ENCODE measurements at places on chromosomes 5 and 9. TPM values are rescaled to one million over a fixed set of nuclear protein-coding genes. Genes with fewer than 3 reads are reported as not detected.

- DNase-seq = no peak
- H3K36me3 ChIP-seq = no peaks in the 10 kb centered on the region
- no peak overlapping the region for H3K4me3 ChIP-seq
- no peaks in the 10 kb centered on the region for H3K27me3 ChIP-seq
Measured at GRCh38 chr9:14207352-14207995, 106.5 kb downstream of the NFIB start.

The EIF4E1B gene
- polyA plus RNA-seq = not detected

DNA sequence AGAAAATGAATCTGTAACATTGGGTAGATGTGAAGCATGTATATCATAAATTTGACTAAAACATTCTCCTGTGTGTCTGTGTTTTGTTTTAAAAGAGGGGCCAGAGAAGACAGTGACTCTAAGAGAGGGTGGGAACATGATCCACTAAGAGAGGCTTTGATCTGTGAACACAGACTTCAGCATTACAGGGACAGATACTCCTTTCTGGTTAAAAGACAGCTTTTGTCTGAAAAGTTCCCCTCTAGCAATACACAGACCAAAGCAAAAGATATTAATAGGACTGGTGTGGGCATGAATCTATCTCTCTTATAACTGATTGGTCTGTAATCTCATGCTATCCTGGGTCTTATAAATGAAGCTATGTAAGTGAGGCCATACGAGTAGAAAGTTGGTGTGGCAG lies 150.9 kb downstream of the NUDT12 start:
- no peak overlapping the region for H3K27ac ChIP-seq
- no peaks in the 10 kb centered on the region for H3K36me3 ChIP-seq
- no peaks in the 10 kb centered on the region for H3K27me3 ChIP-seq
- no peaks in the 10 kb centered on the region for H3K4me1 ChIP-seq
- no peak for DNase-seq
- H3K4me3 ChIP-seq = no peak overlapping the region

The F2RL2 gene
- polyA plus RNA-seq = not detected

GRCh38 chr5:56950626-56951125 lies 1.2 kb downstream of the MIER3 start:
- no peak overlapping the region for H3K27ac ChIP-seq
- H3K4me3 ChIP-seq = peak overlapping the region; percentile 77

The CATSPER3 gene
- polyA plus RNA-seq = 1.3 TPM

The DOCK8 gene
- 54.0 TPM for polyA plus RNA-seq

DNA sequence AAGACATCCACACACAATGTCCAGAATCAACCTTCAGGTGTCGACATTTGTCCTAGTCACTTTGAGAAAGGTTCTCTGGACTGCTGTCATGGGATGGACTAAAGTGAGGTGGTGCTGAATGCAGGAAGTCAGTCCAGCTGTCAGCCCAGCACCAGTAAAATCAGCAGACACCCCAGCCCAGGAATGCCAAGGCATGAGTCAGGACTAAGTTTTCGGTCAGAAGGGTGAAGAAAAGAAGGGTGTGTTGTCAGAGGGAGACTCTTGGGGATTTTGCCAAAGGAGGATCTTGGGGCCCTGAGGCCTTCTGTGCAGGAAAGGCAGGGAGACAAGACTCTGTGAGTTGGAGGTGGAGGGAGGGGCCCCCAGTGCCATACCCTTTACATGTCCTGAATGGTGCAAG lies 69.0 kb upstream of the XPA start:
- H3K4me1 ChIP-seq = no peaks in the 10 kb centered on the region
- no peak overlapping the region for H3K4me3 ChIP-seq
- H3K27me3 ChIP-seq = no peaks in the 10 kb centered on the region
- DNase-seq = no peak

The FLT4 gene
- polyA plus RNA-seq = 0.61 TPM

DNA sequence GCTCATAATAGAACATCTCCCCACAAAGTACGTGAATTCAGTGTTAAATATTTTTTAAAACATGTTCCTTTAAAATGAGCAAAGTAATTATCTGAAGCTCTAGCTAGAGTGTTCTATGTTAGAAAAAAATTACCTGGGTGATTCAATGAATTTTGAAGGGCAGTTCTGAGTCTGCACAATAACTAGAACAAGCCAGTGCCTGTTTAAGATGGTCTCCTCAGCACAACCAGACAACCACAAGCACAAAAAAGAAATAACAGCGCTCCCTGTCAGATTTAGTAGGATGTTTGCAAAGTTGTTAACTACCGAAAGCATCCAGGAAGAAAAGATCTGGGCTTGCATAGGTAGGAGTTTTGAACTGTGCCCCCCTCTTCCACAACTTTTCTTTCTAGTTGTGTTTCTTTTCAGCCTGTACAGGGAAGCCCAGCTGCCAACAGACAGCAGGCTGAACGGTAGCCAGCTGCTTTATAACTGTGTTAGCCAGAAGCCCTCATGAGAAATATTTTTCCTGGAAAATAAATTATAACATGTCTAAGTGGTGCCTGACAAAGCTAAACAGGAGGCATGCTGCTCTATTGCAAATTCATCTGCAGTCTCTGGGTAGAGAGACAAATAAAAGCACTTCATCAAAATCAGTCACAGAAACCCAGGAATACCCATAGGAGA lies 1026.9 kb downstream of the MAT2B start:
- H3K4me3 ChIP-seq = no peak overlapping the region
- H3K27ac ChIP-seq = no peak overlapping the region
- H3K27me3 ChIP-seq = no peaks in the 10 kb centered on the region
- H3K4me1 ChIP-seq = no peaks in the 10 kb centered on the region

- H3K4me3 ChIP-seq = no peak overlapping the region
- peak; percentile 56 for DNase-seq
- H3K27me3 ChIP-seq = no peaks in the 10 kb centered on the region
- H3K27ac ChIP-seq = no peak overlapping the region
- H3K36me3 ChIP-seq = peaks cover 1% of the 10 kb centered on the region
Measured at GRCh38 chr5:64811050-64811640, 42.4 kb downstream of the CWC27 start.

GRCh38 chr9:3281399-3281798 lies 244.4 kb downstream of the RFX3 start:
- peaks cover 3% of the 10 kb centered on the region for H3K36me3 ChIP-seq
- H3K4me1 ChIP-seq = no peaks in the 10 kb centered on the region
- no peaks in the 10 kb centered on the region for H3K27me3 ChIP-seq
- no peak overlapping the region for H3K27ac ChIP-seq
- no peak overlapping the region for H3K4me3 ChIP-seq
- DNase-seq = no peak

The NSG2 gene
- polyA plus RNA-seq = not detected

- no peaks in the 10 kb centered on the region for H3K36me3 ChIP-seq
- H3K27me3 ChIP-seq = no peaks in the 10 kb centered on the region
- H3K27ac ChIP-seq = no peak overlapping the region
- DNase-seq = no peak
- no peaks in the 10 kb centered on the region for H3K4me1 ChIP-seq
- no peak overlapping the region for H3K4me3 ChIP-seq
Measured at GRCh38 chr5:160129841-160130240, 10.6 kb upstream of the PWWP2A start.

DNA sequence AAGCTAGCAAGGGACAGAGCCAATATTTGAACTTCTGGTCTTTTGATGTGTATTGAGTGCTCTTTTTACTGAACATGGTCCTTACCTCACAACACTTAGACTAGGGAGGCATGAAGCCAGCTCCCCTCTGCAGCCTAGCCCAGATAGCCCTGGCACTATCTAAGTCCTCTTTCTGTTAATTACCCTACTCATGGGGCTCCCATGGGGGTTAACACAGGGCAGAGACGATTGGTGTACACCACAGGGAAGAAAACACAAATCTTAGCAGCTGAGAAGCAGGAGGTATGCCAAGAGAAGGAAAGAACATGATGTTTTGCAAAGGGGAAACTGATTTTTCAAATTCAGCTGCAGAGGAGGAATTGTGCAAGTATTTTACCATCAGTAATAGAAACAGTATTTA lies 383.8 kb downstream of the TMEM232 start:
- no peak for DNase-seq
- H3K36me3 ChIP-seq = no peaks in the 10 kb centered on the region
- no peak overlapping the region for H3K4me3 ChIP-seq
- H3K27ac ChIP-seq = no peak overlapping the region

DNA sequence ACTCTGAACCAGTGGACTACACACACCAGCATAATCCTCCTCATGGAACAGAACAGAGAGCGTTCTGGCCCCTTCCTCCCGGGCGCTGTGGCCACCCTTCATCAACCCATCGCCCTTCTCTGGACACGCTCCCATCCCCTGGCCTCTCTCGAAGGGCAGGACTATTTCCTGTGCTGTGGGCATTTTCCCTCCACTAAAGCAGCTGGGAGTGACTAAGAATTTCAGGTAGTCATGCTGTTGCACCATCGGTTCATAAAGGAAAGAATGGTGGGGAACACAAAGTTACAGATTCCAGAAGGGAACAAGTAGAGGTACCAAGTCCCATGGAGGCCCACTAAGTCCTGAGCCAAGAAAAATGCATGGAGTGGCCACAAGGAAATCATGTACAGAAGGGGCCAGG lies 68.6 kb downstream of the EPB41L4B start:
- H3K4me1 ChIP-seq = no peaks in the 10 kb centered on the region
- no peaks in the 10 kb centered on the region for H3K36me3 ChIP-seq
- H3K4me3 ChIP-seq = no peak overlapping the region
- no peaks in the 10 kb centered on the region for H3K27me3 ChIP-seq
- H3K27ac ChIP-seq = no peak overlapping the region
- no peak for DNase-seq

- no peak for DNase-seq
- no peaks in the 10 kb centered on the region for H3K4me1 ChIP-seq
- no peaks in the 10 kb centered on the region for H3K36me3 ChIP-seq
- no peak overlapping the region for H3K27ac ChIP-seq
- H3K4me3 ChIP-seq = no peak overlapping the region
- no peaks in the 10 kb centered on the region for H3K27me3 ChIP-seq
Measured at GRCh38 chr5:122120957-122121356, 8.4 kb upstream of the ZNF474 start.

The OSMR gene
- polyA plus RNA-seq = not detected

GRCh38 chr5:43661102-43661501 lies 58.1 kb downstream of the NNT start:
- H3K36me3 ChIP-seq = peaks cover 34% of the 10 kb centered on the region
- H3K4me1 ChIP-seq = no peaks in the 10 kb centered on the region
- H3K4me3 ChIP-seq = no peak overlapping the region

GRCh38 chr9:134412298-134412711 lies 86.0 kb downstream of the RXRA start:
- no peaks in the 10 kb centered on the region for H3K36me3 ChIP-seq
- DNase-seq = no peak
- no peak overlapping the region for H3K27ac ChIP-seq
- peaks cover 17% of the 10 kb centered on the region for H3K4me1 ChIP-seq

The GPR150 gene
- 0.30 TPM for polyA plus RNA-seq

GRCh38 chr9:38226491-38226951 lies 157.5 kb upstream of the SHB start:
- H3K27me3 ChIP-seq = peaks cover 2% of the 10 kb centered on the region
- no peak overlapping the region for H3K27ac ChIP-seq
- peaks cover 11% of the 10 kb centered on the region for H3K4me1 ChIP-seq
- no peaks in the 10 kb centered on the region for H3K36me3 ChIP-seq
- no peak overlapping the region for H3K4me3 ChIP-seq

The RUSC2 gene
- polyA plus RNA-seq = 0.27 TPM

- no peak overlapping the region for H3K4me3 ChIP-seq
- H3K27me3 ChIP-seq = peaks cover 8% of the 10 kb centered on the region
- H3K27ac ChIP-seq = no peak overlapping the region
- H3K36me3 ChIP-seq = no peaks in the 10 kb centered on the region
Measured at GRCh38 chr5:72121780-72122445, 14.6 kb downstream of the MAP1B start.

DNA sequence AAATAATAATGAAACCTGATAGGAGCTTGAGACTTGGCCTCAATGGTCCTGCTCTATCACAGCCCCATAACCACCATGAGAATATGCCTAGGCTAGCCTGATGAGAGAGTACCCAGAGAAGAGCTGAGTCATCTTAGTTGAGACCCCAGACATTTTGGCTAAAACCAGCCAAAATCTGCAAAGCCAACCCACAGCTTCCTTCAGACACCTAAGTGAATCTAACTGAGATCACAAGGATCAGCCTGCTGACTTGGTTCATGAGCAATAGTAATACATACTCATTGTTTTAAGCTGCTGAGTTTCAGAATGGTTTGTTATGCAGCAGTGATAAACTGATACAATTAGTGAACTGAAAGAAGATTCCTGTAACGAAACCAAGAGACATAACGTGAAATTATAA lies 473.7 kb upstream of the PTGER4 start:
- DNase-seq = no peak
- no peak overlapping the region for H3K27ac ChIP-seq
- no peaks in the 10 kb centered on the region for H3K36me3 ChIP-seq
- no peaks in the 10 kb centered on the region for H3K27me3 ChIP-seq
- no peak overlapping the region for H3K4me3 ChIP-seq
- H3K4me1 ChIP-seq = no peaks in the 10 kb centered on the region

DNA sequence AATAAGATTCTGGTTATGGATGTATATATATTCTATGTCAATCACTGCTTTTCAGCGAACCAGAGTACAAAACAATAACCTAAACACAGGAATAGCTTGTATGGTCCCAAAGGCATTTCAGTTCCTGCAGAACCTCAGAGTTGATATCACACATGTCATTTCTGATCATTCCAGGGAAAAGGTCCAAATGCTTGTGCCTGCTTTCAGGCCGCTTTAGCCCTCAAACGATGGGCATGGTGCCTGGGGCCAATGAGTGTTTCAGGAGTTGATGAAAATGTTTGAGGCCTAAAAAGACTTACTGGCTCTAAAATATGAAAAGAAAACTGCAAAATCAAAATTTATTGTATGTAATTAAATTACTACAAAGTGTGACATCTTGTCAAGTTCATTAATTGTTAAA lies 22.8 kb downstream of the ANGPTL2 start:
- H3K4me1 ChIP-seq = no peaks in the 10 kb centered on the region
- H3K27ac ChIP-seq = no peak overlapping the region
- no peak for DNase-seq
- no peaks in the 10 kb centered on the region for H3K36me3 ChIP-seq
- no peak overlapping the region for H3K4me3 ChIP-seq

DNA sequence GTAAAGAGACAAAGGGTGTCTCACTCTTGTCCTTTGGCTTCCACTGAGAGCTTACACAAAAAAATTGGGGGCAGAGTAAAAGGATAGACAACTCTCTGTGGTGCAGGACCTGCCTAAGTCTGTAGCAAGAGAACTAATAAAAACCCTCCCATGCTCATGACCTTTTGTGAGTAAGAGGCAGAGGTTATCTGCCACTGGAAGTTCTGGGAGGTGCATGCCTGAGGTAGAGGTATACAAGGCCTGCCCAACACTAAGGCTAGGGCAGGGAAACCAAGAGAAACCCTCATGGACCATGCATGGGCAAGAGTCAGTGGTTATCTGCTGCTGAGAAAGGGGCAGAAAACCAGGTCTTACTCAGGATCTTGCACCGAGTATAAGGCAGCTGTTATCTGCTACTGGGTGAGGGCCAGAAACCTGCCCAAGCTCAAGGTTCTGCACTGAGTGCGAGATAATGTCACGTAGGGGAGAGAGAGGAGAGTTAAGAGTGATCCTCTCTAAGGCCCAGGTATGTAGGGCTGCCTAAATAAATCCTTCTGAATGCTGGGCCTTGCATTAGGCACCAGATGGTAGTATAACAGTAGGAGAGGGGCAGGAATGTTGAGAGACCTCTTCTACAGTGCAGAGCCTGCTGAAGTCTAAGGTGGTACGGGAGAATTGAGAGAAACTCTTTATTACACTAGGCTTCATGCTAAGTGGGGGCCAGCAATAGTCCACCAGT lies 143.4 kb downstream of the MACROH2A1 start:
- H3K27ac ChIP-seq = no peak overlapping the region
- no peaks in the 10 kb centered on the region for H3K4me1 ChIP-seq
- H3K27me3 ChIP-seq = no peaks in the 10 kb centered on the region
- H3K36me3 ChIP-seq = no peaks in the 10 kb centered on the region
- no peak overlapping the region for H3K4me3 ChIP-seq

The GMCL2 gene
- polyA plus RNA-seq = not detected

GRCh38 chr9:5419987-5420386 lies 17.7 kb downstream of the PLGRKT start:
- H3K36me3 ChIP-seq = peaks cover 3% of the 10 kb centered on the region
- H3K27ac ChIP-seq = no peak overlapping the region
- no peaks in the 10 kb centered on the region for H3K4me1 ChIP-seq
- DNase-seq = no peak

The SLC6A19 gene
- not detected for polyA plus RNA-seq

Data from B cell (primary cell).